ENCODE measurements at places on chromosomes 5 and 9.
A peak's percentile ranks its signal among the peaks of the same experiment; 100 is the strongest.

DNA sequence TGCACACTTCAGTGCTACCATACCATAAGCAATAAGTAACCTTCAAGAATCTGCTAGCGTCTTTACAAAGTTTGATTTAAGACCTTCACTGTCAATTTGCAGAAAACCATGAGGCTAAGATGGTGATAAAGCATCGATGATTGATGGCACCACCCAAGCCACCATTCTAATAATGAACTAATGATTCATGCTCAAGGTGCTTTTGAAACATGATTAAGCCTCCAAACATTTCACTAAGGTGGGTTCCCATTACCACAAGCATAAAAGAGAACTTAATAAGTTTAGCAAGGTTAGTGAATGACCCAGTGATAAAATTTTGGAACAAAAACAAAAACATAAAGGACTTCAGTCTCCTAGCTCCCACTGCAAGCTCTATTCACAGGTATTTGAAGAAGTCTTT, 214.7 kb downstream of the FBXL17 start:
- DNase-seq = no peak

- no peak for DNase-seq
Observed at GRCh38 chr5:143008809-143009521, 238.8 kb downstream of the ARHGAP26 start.

GRCh38 chr5:167472566-167473108, 818.8 kb upstream of the WWC1 start:
- DNase-seq = no peak

DNA sequence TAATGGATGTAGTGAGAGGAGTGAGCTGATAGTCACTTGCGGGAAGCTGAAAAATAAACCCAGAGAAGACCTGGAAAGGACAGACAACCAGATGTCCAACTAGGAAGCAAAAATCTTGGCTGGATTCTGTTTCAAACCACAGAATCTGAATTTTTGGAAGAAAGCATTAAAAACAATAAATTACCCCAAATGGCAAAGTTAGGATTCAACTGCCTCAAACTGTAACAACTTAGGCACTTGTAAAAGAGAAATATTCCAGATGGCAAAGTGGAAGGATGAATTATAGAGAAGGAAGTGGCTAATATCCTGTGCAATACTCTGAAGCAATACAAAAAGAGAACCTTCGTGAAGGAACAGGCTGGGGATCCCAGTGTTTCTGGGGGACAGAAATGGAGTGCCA, 46.8 kb upstream of the SLIT3 start:
- DNase-seq = no peak

GRCh38 chr5:132364319-132364718, 5.2 kb upstream of the SLC22A5 start:
- peak; percentile 30 for DNase-seq

DNA sequence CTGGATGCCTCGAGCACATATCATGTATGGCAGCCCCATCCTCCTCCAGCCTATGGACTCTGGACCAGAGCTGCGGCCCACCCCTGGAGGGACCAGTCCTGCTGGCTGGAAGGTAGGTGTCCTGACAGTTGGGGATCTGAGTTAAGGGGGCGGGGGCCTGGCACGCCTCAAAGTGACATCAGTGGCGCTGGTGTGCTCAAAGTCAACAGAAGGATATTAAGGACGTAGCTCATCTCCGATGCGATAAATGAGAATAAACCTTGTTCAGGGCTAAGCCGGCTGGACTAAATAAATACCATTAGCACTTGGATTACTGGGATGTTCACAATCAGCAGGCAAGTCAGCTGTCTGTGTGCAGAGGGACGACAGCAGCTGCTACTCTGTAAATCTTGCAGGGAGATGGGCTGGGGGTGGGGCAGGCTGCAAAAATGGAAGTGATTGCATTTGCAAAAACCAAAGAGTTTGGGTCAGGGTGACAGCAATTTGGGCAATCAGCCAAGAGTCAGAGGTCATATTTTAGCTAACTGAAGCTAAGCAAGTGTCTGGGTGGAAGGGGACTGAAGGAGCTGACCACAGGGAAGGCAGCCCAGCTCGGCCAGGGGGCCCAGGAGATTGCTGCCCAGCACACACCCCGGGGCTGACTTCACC, 80.0 kb upstream of the LRRTM2 start:
- DNase-seq = peak; percentile 84

- peak; percentile 19 for DNase-seq
Observed at GRCh38 chr5:152505442-152506042, 100.5 kb upstream of the NMUR2 start.

GRCh38 chr9:127380479-127380878, 16.5 kb upstream of the SLC2A8 start:
- no peak for DNase-seq

GRCh38 chr5:73030995-73031394, 75.2 kb downstream of the FCHO2 start:
- no peak for DNase-seq

DNA sequence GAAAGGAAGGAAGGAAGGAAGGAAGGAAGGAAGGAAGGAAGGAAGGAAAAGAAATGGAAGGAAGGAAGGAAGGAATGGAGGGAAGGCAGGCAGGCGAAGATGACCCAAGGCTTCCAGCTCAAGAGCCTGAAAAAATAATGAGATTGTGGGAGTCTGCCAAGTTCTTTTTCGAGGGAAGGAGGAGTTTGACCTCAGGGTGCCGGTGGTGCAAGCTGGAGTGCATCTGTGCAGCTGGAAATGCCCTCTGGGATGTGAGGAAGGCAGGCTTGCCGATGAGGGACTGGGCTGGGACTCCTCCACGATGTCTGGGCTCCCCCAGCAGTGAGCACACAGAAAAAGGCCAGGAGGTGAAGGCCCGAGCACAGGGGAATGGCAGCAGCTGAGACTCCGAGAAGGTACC, 154.9 kb upstream of the DAPK1 start:
- DNase-seq = no peak

DNA sequence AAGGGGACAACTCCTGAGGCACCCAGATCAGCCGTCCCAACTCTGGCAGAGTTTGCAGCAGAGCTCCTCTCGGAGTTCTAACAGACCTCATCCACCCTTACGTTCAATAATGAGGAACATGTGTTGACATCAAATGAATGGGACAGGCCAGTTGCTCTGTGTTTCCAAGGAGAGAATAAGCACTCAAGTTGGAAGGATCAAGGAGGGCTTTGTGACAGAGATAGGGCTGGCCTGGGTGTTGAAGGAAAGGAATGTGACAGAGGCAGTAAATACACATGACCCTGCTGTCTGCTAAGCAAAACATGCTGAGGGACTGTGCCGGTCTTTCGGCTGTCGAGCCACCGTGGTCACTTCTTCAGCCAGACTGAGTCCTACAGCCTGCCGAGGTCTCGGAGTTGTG, 48.2 kb downstream of the GPR107 start:
- DNase-seq = no peak
